ENCODE measurements at places on chromosomes 1 and 21. TPM values are rescaled to one million over a fixed set of nuclear protein-coding genes. Genes with fewer than 3 reads are reported as not detected.

GOLPH3L gene
- 16.8 TPM for total RNA-seq

CTSK gene
- 33.0 TPM for total RNA-seq

TIAM1 gene
- 4.1 TPM for total RNA-seq

KLHDC9 gene
- 2.4 TPM for total RNA-seq

SLAMF7 gene
- total RNA-seq: not detected

TDRD5 gene
- 2.0 TPM for total RNA-seq

GCSAML gene
- total RNA-seq: not detected

DNA sequence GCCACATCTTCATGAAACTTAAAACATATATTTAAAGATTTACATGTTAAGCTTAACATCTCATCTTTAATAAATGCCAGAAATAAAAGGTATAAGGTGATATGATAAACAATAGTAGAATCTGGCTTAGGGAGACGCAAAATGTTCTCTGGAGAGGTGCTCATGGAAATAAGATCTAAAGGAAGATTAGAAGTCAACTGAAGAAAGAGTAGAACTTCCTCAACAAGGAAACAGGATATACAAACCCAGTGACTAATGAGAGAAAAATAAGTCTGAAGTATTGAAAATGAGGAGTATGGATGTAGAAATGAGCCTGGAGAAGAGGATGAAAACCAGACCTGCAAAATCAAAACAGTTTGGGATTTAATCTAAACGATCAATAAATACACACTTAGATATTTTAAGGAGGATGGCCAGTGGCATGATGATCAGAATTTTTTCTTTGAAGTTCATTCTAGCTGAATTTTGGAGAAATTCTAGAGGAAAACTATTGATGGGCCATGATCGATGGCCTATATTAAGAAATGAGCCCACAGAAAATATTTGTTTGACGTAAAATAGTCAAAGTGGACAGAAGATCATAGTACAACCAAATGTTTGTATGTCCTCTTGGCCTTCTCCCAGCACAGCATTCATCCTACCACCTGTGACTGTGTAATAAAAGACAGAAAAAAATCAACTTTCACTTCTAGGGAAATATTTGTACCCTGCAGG, 387.9 kb upstream of the PTBP2 start:
- DNase-seq: no peak

DNA sequence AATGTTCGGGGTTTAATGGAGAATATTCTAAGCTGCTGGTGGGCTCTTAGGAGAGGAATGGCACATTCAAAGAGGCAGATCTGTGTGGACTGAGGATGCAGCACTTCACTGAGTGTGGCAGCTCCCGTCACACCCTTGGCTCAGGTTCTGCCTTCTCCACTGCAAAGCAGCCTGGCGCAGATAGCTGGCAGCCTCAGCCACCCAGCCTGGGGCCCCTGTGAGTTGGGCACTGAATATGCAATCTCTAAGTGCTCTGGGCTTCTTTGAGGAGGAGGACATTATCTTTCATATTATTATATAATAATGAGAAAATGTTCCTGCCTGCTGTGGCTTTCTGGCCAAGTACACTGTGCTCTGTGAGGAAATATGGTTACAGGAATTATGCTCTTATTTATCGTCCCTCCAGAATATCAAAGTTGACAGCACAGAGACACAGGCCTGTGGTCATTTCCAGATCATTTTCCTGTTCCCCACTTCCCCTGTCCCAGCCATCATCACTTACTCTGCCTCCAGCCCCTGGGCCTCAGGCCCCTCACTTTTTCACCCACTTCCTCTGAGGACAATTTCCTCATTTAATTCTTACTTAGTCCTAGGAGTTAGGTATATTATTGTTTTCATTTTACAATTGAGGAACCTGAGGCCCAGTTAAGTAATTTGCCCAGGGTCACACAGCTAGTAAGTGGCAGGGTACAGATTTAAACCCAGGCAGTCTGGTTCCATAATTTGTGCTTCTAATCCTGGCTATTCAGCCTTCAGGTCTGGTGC, 53.6 kb downstream of the MAB21L3 start:
- DNase-seq: no peak

- DNase-seq: no peak
These were observed 408.8 kb upstream of the DAB1 start for GRCh38 chr1:57832612-57833011.

- peak; percentile 28 for DNase-seq
These were observed 8.8 kb upstream of the NLRP3 start for GRCh38 chr1:247407180-247407616.

GRCh38 chr1:201400852-201401230, 1.7 kb upstream of the LAD1 start:
- no peak for DNase-seq

- no peak for DNase-seq
These were observed 110.5 kb downstream of the HHAT start for GRCh38 chr1:210438928-210439841.

DNA sequence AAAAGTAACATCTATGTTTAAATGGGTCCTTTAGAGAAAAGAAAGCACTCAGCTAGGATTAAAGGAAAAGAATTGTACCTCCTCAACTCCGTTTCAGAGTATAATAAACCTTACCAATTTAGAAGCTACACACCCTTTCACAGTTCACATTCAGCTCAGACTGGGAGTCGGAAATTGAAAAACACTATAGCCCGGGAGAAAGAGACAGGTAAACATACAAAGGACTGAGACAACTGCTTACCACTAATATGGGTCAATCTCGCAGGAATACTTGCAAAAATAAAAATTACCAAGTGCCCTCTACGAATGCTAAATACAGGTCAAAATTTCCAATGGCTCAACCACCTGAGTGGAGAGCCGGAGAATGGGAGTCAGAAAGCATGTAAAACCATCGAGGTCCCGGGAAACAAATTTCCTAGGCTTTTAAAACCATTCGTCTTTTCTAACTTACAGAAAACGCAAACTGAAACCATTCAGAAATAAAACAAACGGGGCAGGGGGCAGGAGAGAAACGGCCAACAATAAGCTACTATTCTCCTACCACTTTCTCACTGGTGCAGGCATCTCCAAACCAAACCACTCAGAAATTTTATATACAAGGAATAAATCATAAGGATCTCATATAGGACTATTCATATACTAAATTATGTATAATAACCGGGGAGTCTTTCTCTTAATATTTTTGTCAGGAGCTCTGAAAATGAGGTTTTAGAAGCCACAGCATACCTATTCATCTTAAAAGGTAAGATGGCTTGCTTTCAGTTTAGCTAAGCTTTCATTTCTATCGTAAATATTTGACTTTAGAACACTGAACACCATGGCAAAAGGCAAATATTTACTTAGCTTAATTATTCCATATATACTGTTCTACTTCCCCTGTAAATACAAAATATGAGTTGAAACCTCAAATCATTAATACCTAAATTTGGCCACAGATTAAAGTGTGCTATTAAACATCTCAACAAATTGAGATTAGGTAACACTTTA, 136.5 kb downstream of the RERE start:
- no peak for DNase-seq

Measured in stomach (tissue), 19 donors.